ENCODE measurements at places on chromosomes 11 and 22.

DNA sequence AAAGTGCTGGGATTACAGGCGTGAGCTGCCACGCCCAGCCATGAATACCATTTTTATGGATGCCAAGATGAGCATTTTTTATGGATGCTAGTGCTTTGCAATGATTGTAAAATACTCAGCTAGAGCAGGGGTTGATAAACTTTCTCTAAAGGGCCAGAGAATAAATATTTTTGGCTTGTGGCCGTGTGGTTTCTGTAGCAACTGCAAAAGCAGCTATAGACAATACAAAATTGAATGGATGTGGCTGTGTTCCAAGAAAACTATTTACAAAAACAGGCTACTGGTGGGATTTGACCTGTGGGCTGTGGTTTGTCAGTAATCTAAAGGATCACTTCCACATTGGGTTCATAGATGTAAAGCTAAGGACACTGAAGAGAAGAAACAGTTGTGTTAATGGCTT lies 56.0 kb downstream of the COMMD9 start:
- DNase-seq: no peak

DNA sequence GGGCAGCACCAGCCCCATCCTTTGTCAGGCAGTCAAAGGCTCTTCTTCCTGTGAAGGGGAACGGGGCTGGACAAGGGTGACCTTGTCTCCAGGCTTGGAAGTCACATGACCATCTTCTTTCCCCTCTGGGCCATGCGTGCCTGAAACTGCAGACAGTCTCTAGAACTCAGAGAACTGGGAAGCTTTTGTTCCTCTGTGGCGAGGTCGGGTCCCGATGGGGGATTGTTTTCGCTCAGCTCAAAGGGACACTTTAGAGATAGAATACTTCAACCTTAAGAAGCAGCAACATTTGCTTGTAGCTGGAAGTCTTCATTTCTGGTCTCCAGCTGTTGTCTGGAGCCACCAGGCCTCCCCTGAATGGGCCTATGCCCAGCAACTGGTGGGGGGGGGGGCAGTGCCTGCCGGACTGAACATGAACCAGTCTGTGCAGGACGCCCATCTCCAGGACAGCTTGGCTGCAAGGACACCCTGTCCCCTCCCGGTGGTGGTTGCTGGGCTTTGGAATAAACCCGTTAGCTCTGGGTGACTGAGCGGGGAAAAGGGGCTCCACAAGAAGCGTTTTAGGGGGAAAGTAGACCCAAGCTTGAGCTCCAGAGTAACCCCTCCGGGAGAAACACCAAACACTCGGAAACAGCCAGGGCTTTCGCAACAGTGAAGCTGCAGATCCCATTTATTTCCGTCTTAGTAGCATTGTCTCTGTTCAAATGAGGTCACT lies 55.7 kb upstream of the EMID1 start:
- no peak for DNase-seq

DNA sequence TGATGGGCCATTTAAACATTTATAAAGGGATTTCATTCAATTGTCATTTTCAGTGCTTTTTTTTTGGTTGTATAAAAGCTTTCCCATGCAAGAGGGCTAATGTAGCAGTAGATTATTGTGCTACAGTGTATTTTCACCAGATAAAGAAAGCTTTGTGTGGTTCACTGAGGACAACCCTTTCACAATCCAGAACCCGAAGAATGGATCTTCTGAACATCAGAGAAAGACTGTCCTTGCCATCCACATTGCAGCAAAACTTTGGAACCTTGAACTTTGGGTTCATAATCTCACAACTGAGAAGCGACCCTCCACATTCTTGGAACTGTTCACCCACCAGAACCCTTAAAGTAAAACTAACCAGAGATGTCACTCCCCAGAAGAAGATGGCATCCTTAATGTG lies 9.3 kb downstream of the APOBEC3H start:
- DNase-seq: no peak

DNA sequence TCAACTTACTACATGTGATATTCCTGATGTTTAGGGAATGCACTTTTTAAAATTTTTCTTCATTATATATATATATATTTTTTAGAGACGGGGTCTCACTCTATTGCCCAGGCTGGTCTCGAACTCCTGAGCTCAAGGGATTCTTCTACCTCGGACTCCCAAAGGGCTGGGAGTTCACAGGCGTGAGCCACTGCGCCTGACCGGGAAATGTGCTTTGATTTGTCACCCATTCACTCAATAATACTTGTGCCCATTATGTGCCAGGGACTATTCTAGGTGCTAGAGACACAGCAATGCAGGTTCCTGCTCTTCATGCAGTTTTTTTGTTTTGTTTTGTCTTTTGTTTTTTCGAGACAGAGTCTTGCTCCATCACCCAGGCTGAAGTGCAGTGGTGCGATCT lies 56.1 kb upstream of the INCENP start:
- no peak for DNase-seq

DNA sequence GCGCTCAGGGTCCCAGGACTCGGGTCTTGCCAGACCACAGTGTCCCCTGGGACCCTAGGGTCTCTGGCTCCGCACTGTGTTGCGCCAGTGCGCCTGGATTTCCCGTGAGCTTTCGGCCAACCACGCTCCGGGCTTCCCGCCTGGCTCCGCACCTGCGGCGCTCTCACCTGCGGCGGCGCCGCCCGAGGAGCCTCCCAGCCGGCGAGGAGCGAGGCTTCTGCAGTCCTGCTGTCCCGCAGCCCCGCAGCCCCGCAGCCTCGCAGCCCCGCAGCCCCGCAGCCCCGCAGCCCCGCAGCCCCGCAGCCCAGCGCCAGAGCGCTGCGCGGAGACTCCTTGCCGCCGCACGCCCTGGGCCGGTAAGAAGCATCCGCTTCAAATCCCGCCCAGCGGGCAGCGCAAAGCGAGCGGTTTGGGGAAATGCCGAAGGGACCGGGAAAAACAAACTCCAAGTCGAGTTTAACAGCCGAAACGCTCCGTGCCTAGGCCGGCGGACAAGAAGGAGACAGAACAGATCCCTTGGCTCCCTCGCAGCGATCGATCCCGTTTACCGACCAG lies 939 bp downstream of the ALX4 start:
- DNase-seq: no peak

DNA sequence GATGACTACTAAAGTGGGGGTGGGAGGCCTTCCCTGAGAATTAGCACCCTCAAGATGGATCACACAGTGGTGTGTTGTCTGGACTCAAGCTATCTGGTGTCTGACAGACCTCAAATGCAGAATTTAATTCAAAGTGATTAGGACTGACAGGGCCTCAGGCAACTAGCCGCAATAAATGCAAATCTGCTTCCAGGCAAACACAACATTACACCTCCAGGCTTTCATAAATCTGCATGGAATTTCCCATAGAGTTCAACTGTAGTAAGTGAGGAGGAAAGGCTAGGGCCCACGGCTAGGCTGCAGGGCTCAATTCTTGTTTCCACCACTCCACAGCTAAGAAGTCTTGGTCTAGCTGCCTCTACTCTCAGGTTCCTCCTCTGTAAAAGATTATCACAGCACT lies 331.4 kb downstream of the LARGE1 start:
- no peak for DNase-seq

DNA sequence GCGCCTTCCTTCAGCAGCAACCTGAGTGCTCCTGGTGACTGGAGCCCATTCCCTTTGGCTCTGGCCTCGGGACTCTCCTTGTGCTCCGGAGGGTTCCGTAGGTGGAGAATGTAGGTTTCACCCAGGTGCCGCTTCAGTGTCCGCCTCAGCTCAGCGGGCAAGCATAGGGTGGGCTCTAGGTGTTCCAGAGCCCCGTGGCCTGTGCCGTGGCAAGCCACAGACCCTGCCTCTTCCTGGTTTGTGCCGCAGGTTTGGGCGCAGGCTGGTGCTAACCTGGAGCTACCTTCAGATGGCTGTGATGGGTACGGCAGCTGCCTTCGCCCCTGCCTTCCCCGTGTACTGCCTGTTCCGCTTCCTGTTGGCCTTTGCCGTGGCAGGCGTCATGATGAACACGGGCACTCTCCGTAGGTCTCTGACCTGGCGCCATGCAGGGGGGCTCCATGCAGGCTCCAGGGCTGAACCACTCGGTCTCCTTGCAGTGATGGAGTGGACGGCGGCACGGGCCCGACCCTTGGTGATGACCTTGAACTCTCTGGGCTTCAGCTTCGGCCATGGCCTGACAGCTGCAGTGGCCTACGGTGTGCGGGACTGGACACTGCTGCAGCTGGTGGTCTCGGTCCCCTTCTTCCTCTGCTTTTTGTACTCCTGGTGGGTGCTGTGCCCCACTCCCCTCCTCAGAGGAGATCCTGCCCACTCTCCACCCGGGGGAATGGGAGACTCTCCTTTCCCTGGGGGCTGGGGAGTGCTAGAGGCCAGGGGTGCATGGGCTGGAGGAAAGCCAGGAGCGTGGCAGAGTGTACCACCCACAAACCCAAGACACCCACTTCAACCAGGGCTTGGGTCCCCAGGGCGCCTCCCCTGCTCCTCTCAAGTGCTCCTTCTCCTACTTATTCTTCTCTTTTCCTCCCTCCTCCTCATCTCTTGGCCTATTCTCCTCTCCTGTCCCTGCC lies 2.4 kb downstream of the SLC22A12 start:
- DNase-seq: no peak

GRCh38 chr11:128389461-128389976 lies 197.8 kb downstream of the ETS1 start:
- no peak for DNase-seq
